ENCODE measurements at places on chromosomes 7 and 10. TPM values are rescaled to one million over a fixed set of nuclear protein-coding genes. Genes with fewer than 3 reads are reported as not detected.

- no peak for DNase-seq
Observed at GRCh38 chr10:96570983-96571964, 15.5 kb downstream of the TM9SF3 start.

DNA sequence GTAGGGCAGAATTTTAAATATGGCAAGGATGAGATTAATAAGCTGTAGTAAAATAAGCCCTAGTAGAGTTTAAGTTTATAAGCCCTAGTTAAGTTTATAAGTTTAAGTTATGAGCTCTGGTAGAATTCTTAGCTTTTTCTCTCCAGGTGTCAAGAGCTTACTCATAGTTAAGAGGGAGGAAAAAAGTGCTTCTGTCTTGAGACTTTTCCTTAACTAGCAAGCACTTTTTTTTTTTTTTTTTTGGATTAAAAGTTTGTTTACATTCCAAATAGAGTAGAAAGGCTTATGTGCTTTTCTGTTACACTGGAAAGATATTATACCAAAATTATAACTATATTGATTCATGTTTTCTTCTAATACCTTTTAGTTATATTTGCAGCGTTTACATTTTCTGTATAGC lies 25.5 kb upstream of the MPP7 start:
- no peak for DNase-seq

- DNase-seq, result no peak
Observed at GRCh38 chr10:35739998-35740397, 97.9 kb upstream of the FZD8 start.

GRCh38 chr10:45150997-45151396 lies 150.3 kb downstream of the ZNF22 start:
- DNase-seq, result no peak

DNA sequence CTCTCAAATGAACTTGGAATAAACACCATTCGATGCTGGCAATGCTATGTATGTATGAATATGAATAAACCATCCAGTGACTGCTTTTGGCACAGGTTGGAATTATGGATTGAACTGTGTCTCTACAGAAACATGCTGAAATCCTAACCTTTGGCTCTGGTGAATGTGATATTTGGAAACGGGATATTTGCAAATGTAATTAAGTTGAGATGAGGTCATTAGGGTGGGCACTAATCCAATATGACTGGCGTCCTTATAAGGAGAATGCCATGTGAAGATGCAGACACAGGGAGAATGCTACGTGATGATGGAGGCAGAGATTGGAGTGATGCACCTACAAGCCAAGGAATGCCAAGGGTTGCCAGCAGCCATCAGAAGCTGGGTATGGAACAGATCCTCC lies 3.4 kb upstream of the ACTR3B start:
- DNase-seq, result no peak

GRCh38 chr10:119818889-119819270 lies 53.8 kb downstream of the MCMBP start:
- DNase-seq, result no peak

DNA sequence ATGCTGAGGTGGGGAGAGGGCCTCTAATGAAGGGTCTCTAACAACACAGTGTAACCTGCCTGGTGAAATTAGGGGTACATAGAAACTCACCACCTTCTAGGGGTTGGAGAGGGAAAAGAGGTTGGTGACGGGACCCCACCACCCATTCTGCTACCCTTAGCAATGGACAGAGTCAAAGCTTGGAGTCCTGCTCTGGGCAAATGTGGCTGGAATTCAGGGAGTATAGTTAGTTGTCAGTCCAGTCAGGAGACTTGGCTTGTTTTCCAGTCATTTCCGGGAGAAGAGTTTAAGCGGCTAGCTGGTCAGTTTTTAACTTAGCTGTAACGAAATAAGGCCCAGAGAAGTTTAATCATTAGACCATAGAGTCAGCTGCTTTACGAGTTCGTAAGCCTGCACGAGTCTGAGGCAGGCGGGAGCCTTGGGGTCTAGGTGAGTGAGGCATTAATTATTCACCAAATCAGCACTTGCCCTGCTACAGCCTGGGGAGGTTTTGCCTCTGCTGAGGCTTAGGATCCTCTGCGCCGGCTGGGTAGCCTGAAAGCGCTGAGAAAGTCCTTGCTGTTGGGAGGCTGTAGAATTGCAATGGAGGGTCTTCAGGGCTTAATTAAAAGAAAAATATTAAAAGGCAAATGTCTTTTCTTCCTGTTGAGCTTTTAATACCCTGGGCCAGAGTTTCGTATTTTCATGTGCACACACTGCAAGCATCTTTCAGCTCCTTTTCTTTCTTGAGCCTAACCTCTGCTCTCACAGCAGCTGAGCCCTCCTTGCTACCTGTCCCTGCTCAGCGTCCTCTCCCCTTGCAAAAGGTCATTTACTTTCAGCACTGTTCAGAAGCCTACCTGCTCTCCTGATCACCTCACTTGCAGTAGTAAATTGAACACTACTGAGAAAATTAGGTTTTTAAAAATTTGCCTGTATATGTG lies 1.5 kb upstream of the LAMB1 start:
- DNase-seq, result no peak

DNA sequence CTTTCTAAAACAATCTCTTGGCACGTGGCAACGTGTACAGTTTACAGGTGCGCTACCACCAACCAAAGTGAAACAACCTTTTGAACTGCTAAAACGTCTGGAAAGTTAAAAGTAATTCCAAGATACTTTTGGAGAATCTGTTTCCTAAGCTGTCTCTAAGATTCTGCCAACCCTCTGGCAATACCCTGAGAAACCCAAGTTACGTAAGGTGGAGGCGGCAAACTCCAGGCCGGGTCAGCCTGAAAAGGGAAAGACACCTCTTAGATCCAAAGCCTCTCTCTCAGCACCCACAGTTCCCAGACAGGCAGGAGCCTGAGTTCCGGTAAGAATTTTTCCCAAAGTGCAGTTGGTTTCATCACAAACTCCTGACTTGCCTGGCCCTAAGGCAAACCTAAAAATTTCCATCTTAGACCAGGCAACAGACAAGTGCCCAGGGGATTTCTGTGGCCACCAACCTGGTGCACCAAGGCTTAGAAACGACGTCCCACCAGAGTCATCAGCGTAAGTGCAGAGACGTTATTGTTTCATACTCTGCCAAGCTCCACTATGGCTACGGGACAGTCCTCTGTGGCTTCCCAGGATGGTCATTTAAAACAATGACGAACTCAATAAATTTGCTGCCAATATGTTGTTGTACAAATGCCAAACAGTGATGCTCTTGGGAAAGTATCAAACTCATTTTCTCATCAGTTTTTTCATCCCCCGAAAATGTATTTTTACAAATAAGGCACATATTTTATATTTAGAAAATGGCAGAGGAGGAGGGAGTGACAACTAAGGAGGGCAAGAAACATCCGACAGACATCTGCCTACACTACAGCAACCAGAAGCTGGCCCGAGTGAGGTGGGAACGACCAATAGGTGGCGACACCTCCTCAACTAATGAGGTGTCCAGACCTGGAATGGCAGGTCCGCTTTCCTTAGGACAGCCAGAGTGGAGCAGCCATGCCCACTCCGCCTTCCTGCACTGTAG lies 205.8 kb upstream of the FRMD4A start:
- DNase-seq, result peak; percentile 54

Gene TYW1B
- total RNA-seq, result 2.4 TPM

Data from HCT116 (cell line).